ENCODE measurements at places on chromosomes 3 and 15.

- DNase-seq: no peak
These were observed 868.6 kb upstream of the SEMA6D start for GRCh38 chr15:46848704-46849103.

- no peak for DNase-seq
These were observed 172.6 kb upstream of the CNTN3 start for GRCh38 chr3:74787011-74787410.

GRCh38 chr3:32104492-32104891, 1.9 kb upstream of the GPD1L start:
- no peak for DNase-seq

GRCh38 chr15:62067448-62068044, 769 bp downstream of the C2CD4A start:
- no peak for DNase-seq

GRCh38 chr15:56598991-56599390, 134.1 kb upstream of the MNS1 start:
- no peak for DNase-seq

DNA sequence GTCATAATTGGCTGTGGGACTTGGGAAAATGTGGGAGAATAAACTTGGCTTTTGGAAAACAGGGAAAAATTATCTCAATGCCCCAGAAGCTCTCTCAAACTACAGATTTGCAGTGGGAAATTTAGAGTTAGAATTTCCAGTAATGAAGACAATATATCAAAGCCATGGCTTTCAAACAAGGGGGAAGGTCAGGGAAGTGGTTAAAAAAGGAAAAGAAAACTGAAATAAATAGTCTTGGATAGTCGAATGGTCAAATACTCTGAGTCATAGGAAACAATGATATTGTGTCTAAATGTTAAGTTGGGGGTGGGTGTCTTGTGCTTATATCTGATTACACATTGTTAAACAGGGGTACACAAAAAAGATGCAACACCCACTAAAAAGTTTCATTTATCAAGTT, 272.4 kb upstream of the COL8A1 start:
- DNase-seq: no peak

DNA sequence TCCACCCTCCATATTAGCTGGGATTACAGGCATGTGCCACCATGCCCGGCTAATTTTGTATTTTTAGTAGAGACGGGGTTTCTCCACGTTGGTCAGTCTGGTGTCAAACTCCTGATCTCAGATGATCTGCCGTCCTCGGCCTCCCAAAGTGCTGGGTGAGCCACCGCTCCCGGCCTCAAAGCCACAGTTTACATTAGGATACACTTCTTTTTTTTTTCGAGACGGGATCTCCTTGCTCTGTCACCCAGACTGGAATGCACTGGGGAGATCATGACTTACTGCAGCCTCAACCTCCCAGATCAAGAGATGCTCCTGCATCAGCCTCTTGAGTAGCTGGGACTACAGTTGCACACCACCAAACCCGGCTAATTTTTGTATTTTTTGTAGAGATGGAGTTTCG, 2.5 kb upstream of the NR1D2 start:
- no peak for DNase-seq

GRCh38 chr3:150372722-150373121, 35.4 kb upstream of the TSC22D2 start:
- DNase-seq: no peak

- no peak for DNase-seq
These were observed 241.4 kb downstream of the NFKBIZ start for GRCh38 chr3:102090721-102091045.

DNA sequence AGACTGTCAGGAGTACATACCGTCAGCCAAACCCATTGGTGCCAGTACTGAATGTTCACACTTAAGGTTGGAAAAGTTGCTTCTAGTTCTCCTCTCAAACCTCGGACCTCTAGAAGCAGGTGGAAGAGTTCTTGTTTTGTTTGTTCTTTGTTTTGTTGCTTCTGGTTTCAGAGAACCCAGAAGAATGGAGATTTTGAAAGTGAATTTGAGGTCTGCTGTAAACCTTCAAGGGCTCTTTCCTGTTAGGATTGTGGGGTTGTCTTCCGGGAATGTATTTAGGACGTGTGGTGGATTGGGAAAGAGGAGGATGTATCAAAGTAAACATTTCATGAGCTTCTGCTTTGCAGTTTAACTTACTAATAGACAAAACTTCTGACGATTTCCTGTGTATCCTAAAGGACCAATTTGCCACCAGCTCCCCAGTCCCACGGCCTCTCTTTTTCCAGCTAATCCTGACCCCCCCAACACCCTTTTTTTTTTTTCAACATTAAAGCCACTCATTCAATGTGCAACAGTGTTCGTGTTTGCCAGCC, 50.3 kb downstream of the FILIP1L start:
- DNase-seq: no peak

DNA sequence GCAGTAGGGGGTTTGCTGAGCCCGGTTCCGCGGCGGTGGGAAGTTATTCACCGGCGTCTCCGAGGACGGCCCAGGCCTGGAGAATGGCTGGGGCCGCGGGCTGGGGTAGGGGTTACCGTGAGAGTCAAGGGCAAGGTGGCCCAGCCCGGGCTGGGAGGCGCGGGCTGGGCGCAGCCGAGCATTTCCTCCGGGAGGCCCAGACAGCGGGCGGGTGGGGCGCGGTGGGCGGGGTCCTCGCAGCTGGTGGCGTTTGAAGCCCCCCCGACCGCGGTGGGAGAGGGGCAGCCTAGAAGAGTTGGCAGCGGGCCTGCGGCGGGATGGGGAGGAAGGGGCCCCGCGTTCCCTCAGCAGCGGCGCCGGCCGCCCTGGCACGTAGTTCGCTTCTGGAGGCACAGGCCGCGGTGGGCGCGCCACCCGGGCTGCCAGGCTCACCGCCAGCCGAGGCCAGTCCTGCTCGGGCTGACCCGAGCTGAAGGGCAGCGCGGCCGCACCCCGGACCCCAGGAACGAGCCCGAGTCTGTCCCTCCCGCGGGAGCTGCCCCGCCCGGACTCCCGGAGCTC, 960 bp upstream of the KLF13 start:
- DNase-seq: no peak

GRCh38 chr3:17967111-17967510, 224.7 kb upstream of the TBC1D5 start:
- no peak for DNase-seq

GRCh38 chr3:12708584-12709192, 44.8 kb upstream of the RAF1 start:
- DNase-seq: no peak

GRCh38 chr15:93837450-93837849, 393.9 kb upstream of the MCTP2 start:
- no peak for DNase-seq

DNA sequence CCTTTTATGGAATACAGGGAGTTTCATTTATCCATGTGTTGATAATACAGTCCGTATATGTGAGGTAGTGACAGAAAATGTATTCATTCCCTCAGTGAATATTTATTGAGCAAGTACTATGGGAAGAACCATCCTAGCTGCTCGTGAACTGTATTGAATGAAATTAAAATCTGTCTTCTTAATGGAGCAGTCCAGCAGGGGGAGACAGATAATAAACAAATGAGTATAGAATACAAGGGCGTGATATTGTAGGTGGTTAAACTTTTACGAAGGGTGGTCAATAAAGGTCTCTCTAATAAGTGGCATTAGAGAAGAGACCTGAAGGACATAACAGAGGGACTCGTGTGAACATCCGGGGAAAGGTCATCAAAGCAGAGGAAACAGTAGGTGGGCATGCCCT, 62.7 kb upstream of the OSTN start:
- no peak for DNase-seq

- DNase-seq: no peak
These were observed 704.8 kb upstream of the CBLB start for GRCh38 chr3:106573605-106574004.

- DNase-seq: no peak
These were observed 350.5 kb downstream of the EPHB1 start for GRCh38 chr3:135145581-135145980.

- no peak for DNase-seq
These were observed 274.4 kb downstream of the TLE3 start for GRCh38 chr15:69823223-69823907.

GRCh38 chr3:142366434-142366833, 81.4 kb downstream of the XRN1 start:
- DNase-seq: no peak

GRCh38 chr15:42156243-42156922, at the start of gene PLA2G4F:
TSS of gene PLA2G4F (minus strand) at chr15:42156636. CDS start at chr15:42156549, 87 bp downstream.
- DNase-seq: no peak

Measured in cortex of kidney (tissue), 1 donor.